Right atrium auricular region (tissue), 2 donors: ENCODE measurements at places on chromosomes 6 and 20. TPM values are rescaled to one million over a fixed set of nuclear protein-coding genes. Genes with fewer than 3 reads are reported as not detected.

- no peak for DNase-seq
- no peak overlapping the region for H3K4me3 ChIP-seq
- H3K27ac ChIP-seq: no peak overlapping the region
These were observed 84.7 kb upstream of the GCM1 start for GRCh38 chr6:53233309-53233708.

- H3K27ac ChIP-seq: no peak overlapping the region
- no peaks in the 10 kb centered on the region for H3K4me1 ChIP-seq
- H3K4me3 ChIP-seq: no peak overlapping the region
- no peaks in the 10 kb centered on the region for H3K36me3 ChIP-seq
- no peak for DNase-seq
- H3K27me3 ChIP-seq: no peaks in the 10 kb centered on the region
These were observed 46.8 kb downstream of the CD24 start for GRCh38 chr6:106927531-106928398.

DNA sequence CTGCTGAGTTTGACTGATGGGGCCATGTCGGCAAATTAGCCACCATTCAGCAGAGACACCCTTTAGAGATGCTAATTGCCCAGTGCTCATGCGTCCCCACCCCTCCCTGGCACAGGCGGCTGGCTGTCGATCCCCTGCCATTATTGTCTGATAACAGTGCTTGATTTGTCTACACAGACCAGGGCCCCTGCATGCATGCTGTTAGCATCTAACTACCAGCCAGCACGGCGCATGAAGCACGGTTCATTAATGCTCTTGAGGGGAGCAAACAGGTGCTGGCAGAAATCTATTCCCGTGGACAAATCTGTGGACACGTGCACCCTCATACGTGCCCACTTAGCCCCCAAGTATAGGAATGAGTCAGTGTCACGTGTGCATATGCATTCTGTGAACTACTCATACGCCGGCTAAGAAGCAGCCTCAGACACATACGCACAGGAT, 32.2 kb downstream of the KCNB1 start:
- no peak for DNase-seq
- no peaks in the 10 kb centered on the region for H3K36me3 ChIP-seq

DNA sequence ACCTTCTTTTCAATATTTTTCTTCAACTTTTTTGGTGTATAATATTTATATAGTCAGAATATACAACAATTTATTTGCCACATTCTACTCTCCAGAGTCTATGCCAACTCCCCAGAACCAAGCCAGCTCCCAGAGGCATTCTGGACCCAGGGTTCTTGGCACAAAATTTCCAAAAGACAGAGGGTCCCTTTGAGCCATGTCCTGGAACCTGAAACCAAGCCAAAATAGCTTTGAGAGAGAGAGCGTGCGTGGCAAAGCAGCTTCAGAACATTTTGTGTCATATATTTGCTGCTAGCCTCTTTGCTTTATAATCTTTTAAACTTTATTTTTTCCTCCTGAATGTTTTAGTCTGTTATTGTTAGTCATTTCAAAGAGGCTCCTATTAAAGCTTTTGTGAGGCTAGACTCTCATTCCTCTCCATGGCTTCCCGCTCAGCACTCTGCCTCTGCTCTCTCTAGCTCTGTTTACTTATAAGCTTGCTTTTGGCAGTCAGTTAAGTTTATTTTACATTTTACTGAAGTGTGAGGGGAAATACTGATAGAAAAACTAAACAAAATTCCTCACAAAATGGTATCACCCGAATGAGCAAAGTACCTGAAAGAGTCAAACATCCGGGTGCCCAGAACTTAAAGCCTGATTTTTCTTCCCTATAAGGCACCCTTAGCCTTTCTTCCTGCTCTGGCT, 605.1 kb upstream of the ID4 start:
- no peaks in the 10 kb centered on the region for H3K27me3 ChIP-seq
- no peak for DNase-seq
- H3K4me3 ChIP-seq: no peak overlapping the region
- no peaks in the 10 kb centered on the region for H3K4me1 ChIP-seq
- no peak overlapping the region for H3K27ac ChIP-seq
- H3K36me3 ChIP-seq: no peaks in the 10 kb centered on the region

GRCh38 chr6:149437212-149437611, 37.1 kb downstream of the SUMO4 start:
- no peak overlapping the region for H3K4me3 ChIP-seq
- H3K27me3 ChIP-seq: no peaks in the 10 kb centered on the region
- no peaks in the 10 kb centered on the region for H3K36me3 ChIP-seq
- H3K27ac ChIP-seq: no peak overlapping the region

- no peaks in the 10 kb centered on the region for H3K36me3 ChIP-seq
- H3K27ac ChIP-seq: peak overlapping the region; percentile 82
- H3K4me1 ChIP-seq: peaks cover 41% of the 10 kb centered on the region
- no peaks in the 10 kb centered on the region for H3K27me3 ChIP-seq
These were observed 182.3 kb downstream of the MTFR2 start for GRCh38 chr6:136067731-136068341.

- no peaks in the 10 kb centered on the region for H3K27me3 ChIP-seq
- DNase-seq: no peak
- H3K4me3 ChIP-seq: no peak overlapping the region
- H3K27ac ChIP-seq: no peak overlapping the region
- H3K36me3 ChIP-seq: no peaks in the 10 kb centered on the region
These were observed 13.5 kb upstream of the PRDM1 start for GRCh38 chr6:106072501-106073090.

DNA sequence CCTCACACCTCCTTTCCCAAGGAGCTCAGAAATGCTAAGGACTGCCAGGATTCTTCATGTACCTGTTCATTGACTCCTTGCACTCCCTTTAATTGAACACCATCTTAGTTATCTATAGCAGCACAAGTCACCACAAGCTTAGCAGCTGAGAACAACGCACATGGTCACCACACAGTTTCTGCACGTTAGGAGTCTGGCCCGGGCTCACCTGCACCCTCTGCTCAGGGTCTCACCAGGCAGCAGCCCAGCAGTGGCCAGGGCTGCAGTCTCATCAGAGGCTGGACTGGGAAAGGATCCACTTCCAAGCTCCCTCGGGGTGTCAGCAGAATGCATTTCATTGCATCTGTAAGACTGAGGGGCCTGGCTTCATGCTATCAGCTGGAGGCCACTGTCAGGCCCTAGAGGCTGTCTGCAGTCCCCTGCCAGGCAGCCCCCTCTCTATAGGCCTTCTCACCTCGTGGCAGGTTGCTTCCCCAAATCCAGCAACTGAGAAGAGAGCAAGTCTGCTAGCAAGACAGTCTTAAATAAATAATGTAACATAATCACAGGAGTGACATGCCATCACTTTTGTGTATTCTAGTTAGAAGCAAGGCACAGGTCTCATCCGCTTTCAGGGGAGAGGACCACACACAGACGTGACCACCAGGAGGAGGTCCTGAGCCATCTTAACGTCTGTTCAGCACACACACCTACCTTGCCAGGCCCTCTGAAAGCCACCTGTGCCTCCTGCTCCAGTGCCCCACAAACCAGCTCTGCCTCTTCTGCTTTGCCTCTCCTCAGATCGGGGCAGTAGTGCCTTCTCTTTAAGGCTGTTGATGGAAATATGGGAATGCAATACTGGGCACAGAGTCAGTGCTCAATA, 165.2 kb upstream of the CST7 start:
- H3K4me1 ChIP-seq: no peaks in the 10 kb centered on the region
- H3K27ac ChIP-seq: no peak overlapping the region
- no peaks in the 10 kb centered on the region for H3K36me3 ChIP-seq
- DNase-seq: no peak
- H3K27me3 ChIP-seq: no peaks in the 10 kb centered on the region
- H3K4me3 ChIP-seq: no peak overlapping the region

DNA sequence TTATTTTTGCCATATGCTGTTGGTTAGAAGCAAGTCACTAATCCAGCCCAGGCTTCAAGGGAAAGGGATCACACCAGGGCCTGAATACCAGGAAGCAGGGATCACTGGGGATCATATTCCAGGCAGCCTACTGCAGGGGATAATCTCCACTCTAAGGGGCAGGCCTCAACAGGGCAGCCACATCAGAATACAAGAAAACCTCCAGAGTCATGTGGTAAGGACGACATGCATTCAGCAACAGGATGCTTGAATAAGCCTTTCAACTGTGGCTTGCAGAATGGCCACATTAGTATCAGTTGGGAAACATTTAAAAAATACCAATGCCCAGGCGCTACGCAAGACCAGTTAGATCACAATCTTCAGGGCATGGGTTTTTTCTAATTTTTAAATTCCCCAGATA, 109.1 kb downstream of the LY86 start:
- H3K36me3 ChIP-seq: no peaks in the 10 kb centered on the region
- no peaks in the 10 kb centered on the region for H3K4me1 ChIP-seq
- H3K4me3 ChIP-seq: no peak overlapping the region
- no peak for DNase-seq
- no peaks in the 10 kb centered on the region for H3K27me3 ChIP-seq

DNA sequence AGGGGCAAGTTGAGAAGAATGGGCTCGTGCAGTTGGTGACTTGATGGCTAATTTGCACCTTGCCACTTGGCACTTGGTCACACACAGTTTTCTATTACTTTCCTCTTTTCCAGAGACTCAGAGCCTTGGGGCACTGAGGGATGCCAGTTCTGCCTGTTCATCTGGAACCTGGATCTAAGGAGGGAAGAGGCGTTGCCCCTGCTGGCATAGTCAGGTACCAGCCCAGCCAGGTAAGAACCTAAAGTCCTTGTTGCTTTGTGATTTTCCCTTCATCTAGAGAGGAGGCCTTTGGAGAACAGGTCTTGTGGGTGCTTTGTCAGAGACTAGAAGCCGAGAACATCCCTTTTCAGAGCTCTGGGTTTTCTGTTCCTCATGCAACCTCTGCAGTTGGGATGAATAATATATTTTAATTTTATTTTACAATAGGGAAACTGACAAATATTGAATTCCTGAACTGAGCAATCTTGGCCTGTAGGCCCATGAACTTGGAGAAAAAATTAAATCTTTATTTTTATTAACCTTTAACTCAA, 11.4 kb downstream of the SYTL3 start:
- H3K27me3 ChIP-seq: no peaks in the 10 kb centered on the region
- no peak for DNase-seq
- no peaks in the 10 kb centered on the region for H3K4me1 ChIP-seq
- no peak overlapping the region for H3K4me3 ChIP-seq
- no peak overlapping the region for H3K27ac ChIP-seq

GRCh38 chr20:48302149-48302548, 516.9 kb upstream of the SULF2 start:
- H3K4me1 ChIP-seq: no peaks in the 10 kb centered on the region
- H3K27ac ChIP-seq: no peak overlapping the region
- H3K36me3 ChIP-seq: no peaks in the 10 kb centered on the region
- no peak for DNase-seq
- H3K27me3 ChIP-seq: no peaks in the 10 kb centered on the region

- no peak overlapping the region for H3K4me3 ChIP-seq
- H3K4me1 ChIP-seq: peaks cover 31% of the 10 kb centered on the region
- H3K36me3 ChIP-seq: no peaks in the 10 kb centered on the region
- peaks cover 36% of the 10 kb centered on the region for H3K27me3 ChIP-seq
These were observed 2.5 kb downstream of the OVOL2 start for GRCh38 chr20:18055261-18055660.

GRCh38 chr6:92354270-92354829, 1065.0 kb downstream of the EPHA7 start:
- no peak for DNase-seq
- H3K4me1 ChIP-seq: no peaks in the 10 kb centered on the region
- no peak overlapping the region for H3K4me3 ChIP-seq

- peak within 1 kb of the TSS; percentile 88 for H3K27ac ChIP-seq
- peak within 1 kb of the TSS; percentile 89 for H3K4me3 ChIP-seq
- H3K36me3 ChIP-seq: peaks cover 13% of the 10 kb centered on the region
These were observed at the start of gene RBCK1 for GRCh38 chr20:407953-408842. RBCK1 (plus strand) TSS chr20:408299; CDS start chr20:408758, 459 bp downstream.

The CTCFL gene
- not detected for total RNA-seq

The EPM2A gene
- total RNA-seq: 24.7 TPM

The SRSF12 gene
- total RNA-seq: not detected

The PROKR2 gene
- total RNA-seq: not detected

The PTPRT gene
- 0.35 TPM for total RNA-seq

The BNIP5 gene
- not detected for total RNA-seq
